ENCODE measurements at places on chromosomes 16 and 17.
A peak's percentile ranks its signal among the peaks of the same experiment; 100 is the strongest.

GRCh38 chr17:42889809-42890208, 10.8 kb upstream of the G6PC1 start:
- DNase-seq, result no peak

DNA sequence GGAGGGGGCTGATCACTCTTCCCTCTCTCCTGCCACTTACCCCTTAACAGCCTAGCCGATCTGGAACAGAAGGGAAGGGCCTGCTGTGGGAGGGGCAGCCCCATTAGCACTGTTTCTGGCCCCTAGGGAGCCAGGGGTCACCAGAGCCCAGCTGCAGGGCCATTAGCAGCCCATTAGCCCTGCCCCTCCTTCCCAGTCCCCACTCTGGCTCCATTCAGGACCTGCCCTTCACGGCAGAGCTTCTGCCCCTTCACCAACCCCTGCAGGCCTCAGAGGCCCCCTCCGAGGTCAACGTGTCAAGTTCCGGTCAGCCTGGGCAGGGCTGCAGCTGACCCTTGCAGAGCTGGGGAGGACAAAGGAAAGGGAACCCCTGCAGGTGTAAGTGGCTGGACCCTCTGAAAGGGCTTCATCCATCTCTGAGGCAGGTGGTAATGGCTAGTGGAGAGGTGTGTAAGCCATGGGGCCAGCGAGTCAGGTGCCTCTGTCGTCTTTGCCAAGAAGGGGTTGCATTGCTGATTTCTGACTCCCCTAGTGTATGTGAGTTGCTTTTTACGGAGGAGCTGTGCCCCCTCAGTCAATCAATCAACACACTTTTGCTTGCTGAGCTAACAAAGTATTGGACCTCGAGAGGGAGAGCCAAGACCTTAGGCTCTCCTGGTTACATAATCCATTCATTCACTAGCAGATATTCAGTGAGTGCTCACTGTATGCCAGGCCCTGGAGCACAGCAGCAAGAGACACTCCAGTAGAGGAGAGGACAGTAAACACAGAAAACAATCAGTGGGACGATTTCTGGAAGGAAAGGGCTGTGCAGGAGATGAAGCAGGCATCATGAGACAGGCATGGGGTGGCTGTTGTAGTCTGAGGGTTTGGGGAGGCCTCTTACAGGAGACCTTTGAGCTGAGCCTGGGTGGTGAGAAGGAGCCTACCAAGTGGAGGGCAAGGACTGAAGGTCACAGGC, 18.2 kb upstream of the KCNJ12 start:
- DNase-seq, result no peak

- DNase-seq, result no peak
These were observed 109.0 kb downstream of the HS3ST3A1 start for GRCh38 chr17:13492737-13493122.

DNA sequence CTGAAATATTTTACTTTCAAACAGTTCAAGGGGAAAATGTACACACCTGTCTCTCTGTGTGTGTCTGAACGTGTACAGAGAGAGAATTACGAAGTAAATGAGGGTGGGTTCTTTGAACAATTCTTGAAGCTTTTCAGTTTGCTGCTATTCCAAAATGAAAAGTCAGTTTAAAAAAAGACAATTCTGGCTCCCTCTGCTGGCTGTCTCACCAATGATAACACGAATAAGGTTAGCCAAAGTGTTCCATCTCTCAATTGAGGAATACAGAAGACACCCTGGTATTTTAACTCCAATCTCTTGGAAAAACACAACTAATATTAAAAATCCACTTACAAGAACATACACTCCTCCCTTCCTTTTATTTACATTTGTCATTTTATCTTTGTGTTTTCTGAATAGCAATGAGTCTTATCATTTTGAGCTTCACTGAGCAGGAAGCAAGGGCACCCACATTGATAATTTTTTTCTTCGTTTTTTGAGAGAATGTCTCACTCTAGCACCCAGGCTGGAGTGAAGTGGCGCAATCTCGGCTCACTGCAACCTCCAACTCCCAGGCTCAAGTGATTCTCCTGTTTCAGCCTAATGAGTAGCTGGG, 20.5 kb downstream of the EFTUD2 start:
- DNase-seq, result no peak

- no peak for DNase-seq
These were observed 13.9 kb downstream of the KIFC3 start for GRCh38 chr16:57788252-57788841.

DNA sequence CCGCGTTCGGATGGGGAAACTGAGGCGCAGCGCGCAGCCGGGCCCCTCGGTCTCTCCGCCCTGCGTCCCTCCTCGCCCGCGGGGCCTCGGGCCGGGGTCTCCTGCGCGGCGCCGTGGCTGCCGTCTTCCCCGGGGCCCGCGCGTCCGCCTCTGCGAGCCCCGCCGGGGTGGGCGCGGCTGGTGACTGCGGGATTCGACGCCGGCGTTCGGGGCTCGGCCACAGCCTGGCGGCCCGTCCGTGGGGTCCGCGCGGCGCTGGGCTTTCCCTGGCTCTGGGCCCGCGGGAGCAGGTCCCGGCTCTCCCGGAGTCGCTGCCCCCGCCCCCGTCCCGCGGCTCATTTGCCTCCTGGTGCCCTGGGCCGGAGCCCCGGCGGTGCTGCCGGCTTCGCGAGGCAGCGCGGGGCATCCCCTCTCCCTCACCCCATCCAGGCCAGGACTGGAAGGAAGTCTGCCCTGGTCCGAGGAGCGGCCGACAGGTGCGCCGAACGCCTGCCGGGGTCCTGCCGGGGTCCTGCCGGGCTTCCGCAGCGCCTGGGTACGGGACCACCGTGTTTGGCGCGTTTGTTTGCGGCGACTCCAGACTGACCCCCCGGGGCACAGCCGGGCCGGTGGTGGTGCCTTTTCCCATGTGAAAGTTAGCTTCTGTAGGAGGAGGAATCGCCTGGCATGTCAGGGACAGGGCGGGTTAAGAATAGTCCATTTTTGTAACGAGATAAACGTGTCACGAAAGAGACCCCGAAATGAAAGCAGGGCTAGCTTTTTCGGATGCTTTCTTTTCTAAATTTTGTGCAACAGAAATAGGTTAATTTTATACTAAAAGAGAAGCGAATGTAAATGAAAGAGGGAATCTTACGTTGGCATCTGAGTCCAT, 671 bp downstream of the CHMP6 start:
- DNase-seq, result no peak

- no peak for DNase-seq
These were observed 2.0 kb downstream of the KLHL36 start for GRCh38 chr16:84650062-84650991.

- no peak for DNase-seq
These were observed 62.7 kb downstream of the FOXK2 start for GRCh38 chr17:82582213-82582612.

- DNase-seq, result no peak
These were observed 111.5 kb downstream of the RMI2 start for GRCh38 chr16:11456741-11457140.

GRCh38 chr17:51475730-51476129, 215.4 kb downstream of the UTP18 start:
- DNase-seq, result no peak

- DNase-seq, result no peak
These were observed 50.4 kb downstream of the USP22 start for GRCh38 chr17:20992416-20992815.

DNA sequence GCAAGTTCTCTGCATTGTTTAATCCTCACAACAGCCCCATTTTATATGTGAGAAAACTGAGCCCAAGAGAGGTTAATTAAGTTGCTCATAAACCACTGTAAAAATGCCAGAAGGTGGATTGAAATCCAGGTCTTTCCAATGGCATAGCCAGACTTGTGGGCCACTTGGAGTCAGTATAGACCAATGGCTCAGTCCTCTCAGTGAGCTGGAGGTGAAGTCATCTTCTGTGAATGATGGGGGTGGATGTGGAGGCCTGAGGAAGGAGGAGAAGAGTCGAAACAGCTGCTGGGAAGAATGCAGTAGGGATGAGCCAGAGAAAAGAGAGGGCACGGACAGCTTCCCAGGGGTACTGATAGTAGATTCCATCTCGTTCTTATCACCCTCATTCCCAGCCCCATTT, 213.4 kb downstream of the SOX9 start:
- DNase-seq, result no peak

- no peak for DNase-seq
These were observed 100.6 kb downstream of the STXBP4 start for GRCh38 chr17:55068862-55069811.

DNA sequence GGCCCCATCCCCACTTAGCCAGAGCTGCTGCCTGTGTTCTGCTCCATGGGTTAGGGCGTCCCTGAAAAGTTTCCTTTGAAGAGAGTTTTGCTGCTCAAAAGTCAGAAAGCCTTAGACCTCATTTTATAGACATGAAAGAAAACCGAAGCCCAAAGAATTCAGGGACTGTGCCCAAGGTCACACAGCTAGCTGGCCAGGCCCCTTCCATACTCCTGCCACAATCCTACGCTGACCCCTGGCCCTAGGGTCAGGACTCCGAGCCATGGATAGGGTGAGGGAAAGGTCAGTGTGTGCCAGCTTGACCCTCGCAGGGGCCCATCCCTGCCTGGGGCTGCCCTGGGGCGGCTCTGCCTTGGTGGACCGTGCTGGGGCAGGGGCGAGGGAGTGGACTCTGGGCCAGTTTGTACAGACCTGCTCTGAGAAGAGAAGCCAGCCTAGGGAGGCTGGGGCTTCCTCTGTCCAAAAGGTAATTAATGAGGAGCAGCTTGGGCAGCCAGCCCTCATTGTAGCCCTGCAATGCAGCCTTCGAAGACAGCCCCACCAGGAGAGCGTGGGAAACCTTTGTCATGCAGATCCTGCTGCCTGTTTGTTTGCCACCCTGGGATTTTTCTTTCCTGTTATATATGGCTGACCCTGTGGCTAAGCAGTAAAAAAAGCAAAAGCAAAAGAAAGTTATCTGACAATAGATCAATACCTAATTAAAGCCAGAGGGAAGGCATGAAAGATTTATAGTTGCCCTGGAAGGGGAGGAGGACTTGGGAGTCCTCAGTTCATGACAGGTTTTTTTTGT, 37.4 kb downstream of the RHBDL3 start:
- no peak for DNase-seq

GRCh38 chr17:37842401-37842800, 81.8 kb upstream of the TBC1D3K start:
- DNase-seq, result no peak

- no peak for DNase-seq
These were observed 270.6 kb upstream of the TNRC6C start for GRCh38 chr17:77687921-77688320.

- DNase-seq, result no peak
These were observed 14.7 kb downstream of the GSPT1 start for GRCh38 chr16:11901091-11901490.

GRCh38 chr17:59332749-59333377, 1.4 kb downstream of the YPEL2 start:
- no peak for DNase-seq

DNA sequence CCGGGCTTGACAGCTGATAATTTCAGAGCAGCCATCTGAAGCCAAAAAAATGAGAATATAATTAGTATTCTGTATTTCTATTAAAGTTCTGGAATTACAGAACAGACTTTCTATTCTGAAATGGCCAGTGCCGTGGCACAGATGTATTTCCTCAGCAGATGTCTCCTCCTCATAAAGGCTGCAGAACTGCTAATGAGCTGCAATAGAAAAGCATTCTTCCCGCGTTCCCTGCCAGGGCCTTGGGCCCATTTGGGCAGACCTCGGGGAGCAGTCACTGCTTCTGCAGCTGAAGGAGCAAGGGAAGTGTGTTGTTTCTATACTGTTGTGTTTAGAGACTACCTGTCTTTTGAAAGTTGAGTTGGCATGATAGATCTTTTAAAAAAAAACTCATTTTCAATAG, 152.6 kb upstream of the CACNG5 start:
- no peak for DNase-seq

DNA sequence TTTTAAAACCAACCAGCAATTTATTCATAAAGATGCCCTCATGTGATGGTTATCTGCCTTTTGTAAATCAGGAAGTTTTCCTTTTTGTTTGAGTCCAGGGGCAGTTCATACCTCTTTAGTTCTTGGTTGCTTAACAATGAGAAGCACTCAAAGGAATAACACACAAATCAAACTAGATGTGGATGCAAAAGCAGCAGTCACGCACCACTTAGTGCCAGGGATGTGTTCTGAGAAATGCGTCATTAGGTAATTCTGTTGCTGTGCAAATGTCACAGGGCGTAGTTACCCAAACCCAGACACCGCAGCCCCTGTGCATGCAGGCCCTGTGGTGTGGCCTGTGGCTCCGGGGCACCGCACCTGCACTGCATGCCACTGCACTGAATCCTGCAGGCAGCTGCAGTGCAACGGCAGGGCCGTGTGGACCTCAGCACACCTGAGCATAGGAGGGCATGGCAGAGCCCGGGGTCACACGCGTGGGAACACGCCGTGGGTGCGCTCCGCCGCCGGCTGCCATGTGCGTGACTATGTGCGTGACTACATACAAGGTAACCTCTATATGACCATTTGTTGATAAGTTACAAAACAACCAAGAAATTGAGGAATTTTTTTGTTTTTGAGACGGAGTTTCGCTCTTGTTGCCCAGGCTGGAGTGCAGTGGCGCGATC, 39.6 kb downstream of the PKD1 start:
- no peak for DNase-seq

- DNase-seq, result no peak
These were observed 138.1 kb downstream of the PARN start for GRCh38 chr16:14491861-14492529.

- no peak for DNase-seq
These were observed 22.4 kb downstream of the KDM8 start for GRCh38 chr16:27225536-27226360.

GRCh38 chr16:49496656-49497055, 123.1 kb downstream of the C16orf78 start:
- no peak for DNase-seq

DNA sequence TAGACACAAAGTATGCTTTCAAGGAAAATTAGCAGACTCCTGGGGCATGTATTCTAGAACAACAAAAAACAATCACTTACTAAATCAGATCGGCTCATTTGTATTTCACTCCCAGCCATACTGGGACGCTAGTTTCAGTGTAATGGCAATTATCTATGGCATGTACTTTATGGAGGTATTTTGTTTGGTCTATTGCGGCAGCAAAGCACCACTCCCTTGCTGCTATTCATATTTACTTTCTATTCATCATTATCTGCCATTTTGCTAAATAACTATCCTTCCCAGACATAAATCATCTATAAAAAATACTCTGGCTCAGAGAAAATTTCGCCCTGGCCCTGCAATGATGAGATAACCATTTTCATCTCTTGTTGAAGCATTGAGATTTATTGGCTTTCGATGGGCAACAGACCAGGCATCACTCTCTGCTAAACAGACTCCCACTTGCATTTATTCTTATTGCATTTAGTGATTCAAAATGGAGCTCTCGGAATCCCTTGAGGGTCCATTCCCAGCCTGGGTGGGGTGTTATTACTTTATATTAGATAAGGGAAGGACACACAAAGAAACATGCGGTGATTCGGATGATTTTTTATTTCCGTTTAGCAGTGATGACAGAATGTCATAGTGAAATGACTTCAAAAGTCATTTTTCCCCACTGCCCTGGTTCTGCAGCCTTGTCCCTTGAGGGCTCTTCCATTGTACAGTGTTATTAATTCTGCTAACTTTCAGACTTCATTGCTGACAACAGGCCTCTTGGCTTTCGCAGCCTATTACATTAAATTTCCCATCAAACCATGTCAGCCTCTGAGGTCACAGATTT, 225.8 kb downstream of the IRX3 start:
- no peak for DNase-seq

- peak; percentile 5 for DNase-seq
These were observed 6.1 kb upstream of the ITGAM start for GRCh38 chr16:31253642-31254045.

GRCh38 chr17:2621241-2621640, 27.8 kb downstream of the PAFAH1B1 start:
- no peak for DNase-seq

Measured in thoracic aorta (tissue), 2 donors.